Progenitor cell of endocrine pancreas (in vitro differentiated cells): ENCODE measurements at places on chromosomes 7 and 10. TPM values are rescaled to one million over a fixed set of nuclear protein-coding genes. Genes with fewer than 3 reads are reported as not detected.

DNA sequence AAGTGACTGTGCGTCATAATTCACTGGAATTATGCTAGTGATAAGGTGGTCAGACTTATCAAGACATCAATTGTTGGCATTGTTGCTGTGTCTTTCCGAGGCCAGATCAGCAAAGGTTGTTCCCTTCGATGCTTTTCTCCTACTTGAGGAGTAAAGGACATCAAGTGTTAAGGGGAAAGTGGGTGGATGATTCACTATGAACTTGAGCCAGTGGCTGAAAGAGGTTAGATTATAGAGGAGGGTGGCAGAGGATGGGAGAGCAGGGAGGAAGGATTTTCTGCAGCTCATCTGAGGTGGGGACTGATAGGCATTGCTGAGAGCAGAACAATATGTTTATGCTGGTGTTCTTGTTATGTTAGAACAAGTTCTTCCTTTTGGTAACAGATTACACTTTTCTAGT is 131.4 kb upstream of the AGR3 start:
- no peak for DNase-seq
- no peak overlapping the region for H3K4me3 ChIP-seq
- H3K36me3 ChIP-seq: no peaks in the 10 kb centered on the region
- H3K27me3 ChIP-seq: peaks cover 3% of the 10 kb centered on the region
- no peak overlapping the region for H3K27ac ChIP-seq

GRCh38 chr10:78433076-78433595 is 399.5 kb downstream of the RPS24 start:
- H3K36me3 ChIP-seq: no peaks in the 10 kb centered on the region
- H3K27me3 ChIP-seq: peaks cover 36% of the 10 kb centered on the region
- H3K27ac ChIP-seq: no peak overlapping the region
- peaks cover 15% of the 10 kb centered on the region for H3K4me1 ChIP-seq
- no peak overlapping the region for H3K4me3 ChIP-seq
- no peak for DNase-seq

Gene ITPRID1
- 3.1 and 3.9 TPM in 2 replicates for total RNA-seq

Gene PON1
- total RNA-seq: 0.91 and 2.3 TPM in 2 replicates
